Activated CD8-positive, alpha-beta memory T cell treated with anti-CD3 and anti-CD28 coated beads for 48 hours (primary cell): ENCODE measurements at places on chromosomes 1 and 21.

DNA sequence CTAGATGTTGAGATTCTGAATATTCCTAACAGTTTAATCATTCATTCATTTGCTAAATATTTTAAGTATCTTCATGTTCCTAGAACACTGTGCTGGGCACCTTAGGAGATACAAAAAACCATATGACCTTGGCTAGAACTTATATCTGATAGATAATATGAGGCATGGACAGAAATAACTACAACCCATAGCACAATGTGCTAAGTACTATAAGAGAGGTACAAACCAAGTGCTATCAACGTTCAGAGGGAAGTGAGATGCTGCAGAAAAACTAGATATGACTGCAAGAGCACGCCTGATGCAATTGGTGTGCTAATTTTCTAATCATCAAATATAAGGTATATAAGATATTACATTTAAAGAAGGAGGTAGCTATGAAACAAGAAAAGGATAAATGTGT is 10.7 kb downstream of the NMNAT2 start:
- DNase-seq, result no peak

DNA sequence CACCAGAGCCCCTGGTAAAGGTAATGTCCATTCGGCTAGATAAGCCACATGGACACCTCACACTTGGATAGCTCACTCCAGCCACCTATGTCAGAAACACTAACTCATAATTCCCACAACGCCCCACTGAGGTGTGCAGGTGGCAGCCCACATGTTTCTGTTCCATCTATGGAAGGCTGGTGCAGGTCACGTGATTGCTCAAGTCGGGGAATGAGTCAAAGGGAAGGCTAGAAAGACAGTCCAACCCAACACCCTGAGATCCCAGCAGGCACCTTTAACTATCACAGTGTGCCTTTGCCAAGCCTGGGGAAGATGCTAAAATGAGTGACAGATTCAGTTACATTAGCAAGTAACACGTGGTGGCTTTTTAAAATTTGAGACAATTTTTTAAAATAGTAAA is 45.3 kb upstream of the KCNE1 start:
- DNase-seq, result no peak

DNA sequence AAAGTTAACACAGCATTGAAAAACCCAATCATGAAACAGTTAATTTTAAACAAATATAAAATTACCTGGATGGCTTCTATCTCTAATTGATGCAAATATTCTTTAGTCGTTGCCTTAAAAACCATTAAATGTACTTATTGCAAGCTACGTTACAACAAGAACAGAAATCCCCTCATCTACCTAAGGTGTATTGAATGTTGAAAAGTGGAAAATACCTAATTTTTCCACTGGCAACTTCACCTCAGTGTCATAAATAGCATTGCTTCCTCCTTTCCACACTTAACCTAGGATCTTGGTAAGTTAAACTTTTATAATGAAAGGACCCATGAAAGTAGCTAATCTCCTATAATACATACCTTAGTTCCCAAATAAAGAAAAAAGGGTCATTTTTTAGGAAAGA is 5.4 kb downstream of the GADD45A start:
- DNase-seq, result no peak

DNA sequence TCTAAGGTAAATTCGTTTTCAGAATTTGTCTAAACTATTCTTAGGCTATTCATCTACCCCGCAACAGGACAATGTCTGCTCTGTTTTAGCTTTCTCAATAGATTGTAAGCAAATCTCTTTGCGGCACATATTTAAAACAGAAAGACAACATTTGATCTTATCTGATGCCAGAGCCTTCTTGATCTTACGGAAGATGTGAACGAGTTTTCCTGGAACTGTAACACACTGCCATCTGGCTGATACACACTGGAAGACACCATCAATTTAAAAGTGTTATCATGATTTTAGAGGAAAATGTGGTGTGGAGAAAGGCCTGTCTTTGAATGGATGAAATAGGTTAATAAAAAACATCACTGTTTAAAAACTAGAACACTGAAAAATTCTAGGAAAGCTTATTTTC is 36.1 kb downstream of the COA6 start:
- no peak for DNase-seq

DNA sequence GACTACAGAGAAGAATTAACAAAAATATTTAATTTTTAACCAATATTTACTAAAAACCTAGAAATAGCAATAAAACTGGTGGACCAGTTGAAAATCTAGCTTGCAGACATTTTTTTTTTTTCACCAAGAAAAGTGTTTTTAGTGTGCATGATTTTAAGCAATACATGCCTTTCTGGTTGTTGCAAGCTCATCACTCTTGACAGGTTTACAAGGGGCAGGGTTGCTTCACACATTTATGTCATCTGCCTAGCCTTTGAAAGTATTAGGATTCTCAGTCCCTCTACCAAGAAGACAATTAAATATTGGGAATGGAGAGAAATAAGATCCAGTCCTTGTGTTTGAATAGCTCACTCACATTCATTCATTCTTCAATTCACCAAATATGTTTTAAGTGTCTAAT is 53.8 kb upstream of the LYPLAL1 start:
- DNase-seq, result no peak

GRCh38 chr1:53663529-53664300 is 75.2 kb downstream of the GLIS1 start:
- no peak for DNase-seq

DNA sequence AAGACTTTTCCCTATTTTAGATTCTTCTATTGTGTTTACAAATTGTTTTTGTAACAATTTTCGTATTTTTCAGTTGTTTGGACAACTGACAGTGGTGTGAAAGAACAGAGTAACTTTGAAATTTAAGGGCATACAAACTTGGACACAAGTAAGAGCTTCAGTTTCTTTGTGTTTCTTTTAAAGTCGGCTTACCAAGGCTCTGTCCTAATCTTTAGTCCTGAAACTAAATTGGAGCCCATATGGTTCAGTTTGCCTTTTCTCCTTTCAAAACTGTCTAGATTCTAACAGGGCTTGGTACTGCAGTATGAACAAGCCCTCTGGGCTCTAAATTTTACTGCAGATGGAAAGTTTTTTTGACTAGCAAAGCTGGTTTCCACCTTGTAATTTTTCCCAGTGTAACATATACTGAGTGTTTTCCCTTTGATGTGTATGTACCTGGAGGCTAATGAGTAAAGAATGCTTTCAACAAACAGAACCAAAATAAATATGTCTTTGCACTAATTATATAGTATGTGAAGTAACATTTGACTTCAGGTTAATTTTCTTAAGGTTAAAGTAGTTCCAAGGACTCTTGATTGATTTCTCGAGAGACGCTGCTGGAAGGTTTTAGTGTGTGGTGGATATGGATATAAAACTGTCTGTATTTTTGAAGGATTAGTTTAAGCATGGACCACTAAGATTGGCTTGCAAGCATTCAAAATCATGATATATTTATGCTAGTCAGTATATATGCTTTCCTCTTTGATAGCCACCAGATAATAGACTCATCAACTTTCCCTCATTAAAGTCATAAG is 4.1 kb downstream of the SNX27 start:
- no peak for DNase-seq

DNA sequence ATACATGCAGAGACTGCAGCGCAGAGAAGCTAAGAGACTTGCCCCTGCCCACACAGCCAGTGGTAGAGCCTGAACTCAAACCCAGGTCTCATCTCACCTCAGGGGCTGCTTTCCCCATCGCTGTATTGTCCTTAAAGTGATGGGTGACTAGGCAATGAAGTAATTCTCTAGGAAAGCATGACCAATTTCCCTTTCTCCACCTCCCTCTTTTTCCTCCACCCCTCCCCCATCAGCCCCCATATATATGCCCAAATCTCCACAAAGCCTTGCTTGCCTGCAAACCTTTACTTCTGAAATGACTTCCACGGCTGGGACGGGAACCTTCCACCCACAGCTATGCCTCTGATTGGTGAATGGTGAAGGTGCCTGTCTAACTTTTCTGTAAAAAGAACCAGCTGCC is at the start of gene IL24:
TSS of gene IL24 (plus strand) at position 269 of the 400 bp plus-strand sequence. CDS start 390 bp downstream, outside the sequence.
- no peak for DNase-seq

GRCh38 chr1:105872817-105873216 is 1183.7 kb upstream of the PRMT6 start:
- no peak for DNase-seq
